Bronchial smooth muscle cell (primary cell): ENCODE measurements at places on chromosomes 16 and 17. TPM values are rescaled to one million over a fixed set of nuclear protein-coding genes. Genes with fewer than 3 reads are reported as not detected.

HOXB5 gene
- total RNA-seq = 0.09 and 0.16 TPM in 2 replicates

OXLD1 gene
- total RNA-seq = 37.0 and 39.0 TPM in 2 replicates

SDK2 gene
- under 0.01 TPM in 2 replicates for total RNA-seq

FBXW10 gene
- under 0.01 TPM in 2 replicates for total RNA-seq

SMIM5 gene
- not detected in 2 replicates for total RNA-seq

ANKRD40CL gene
- not detected in 2 replicates for total RNA-seq

TRPV3 gene
- total RNA-seq = 1.6 and 2.8 TPM in 2 replicates

JMJD6 gene
- total RNA-seq = 10.7 and 13.7 TPM in 2 replicates

TP53TG3F gene
- not detected in 2 replicates for total RNA-seq

PPP1R1B gene
- 0.32 and 6.3 TPM in 2 replicates for total RNA-seq

GAA gene
- total RNA-seq = 18.6 and 37.5 TPM in 2 replicates

PYY gene
- 0.16 TPM in 1 of 2 replicates, not detected in the other for total RNA-seq

MSLN gene
- not detected in 2 replicates for total RNA-seq

CES3 gene
- total RNA-seq = 0.17 and 0.95 TPM in 2 replicates

KRTAP9-2 gene
- not detected in 2 replicates for total RNA-seq

PRSS21 gene
- 1.6 TPM in 1 of 2 replicates, not detected in the other for total RNA-seq

SMTNL2 gene
- total RNA-seq = 0.47 and 10.1 TPM in 2 replicates

KRTAP2-1 gene
- total RNA-seq = not detected in 2 replicates

DHX40 gene
- total RNA-seq = 57.6 and 59.9 TPM in 2 replicates

KSR1 gene
- 4.4 and 8.8 TPM in 2 replicates for total RNA-seq

TSPOAP1 gene
- 0.26 and 1.1 TPM in 2 replicates for total RNA-seq
